Activated T-helper 1 cell treated with anti-CD3 and anti-CD28 coated beads, Interleukin-12 subunit alpha, Interleukin-12 subunit beta, Interleukin-2, Interleukin-4 antibody, amounts not matched to agents 30 ng/mL and 10 ng/mL and 1 ng/mL, durations not matched to agents 14 hours and 24 hours and 36 hours (primary cell): ENCODE measurements at places on chromosomes 1 and 21.

- H3K4me1 ChIP-seq = no peaks in the 10 kb centered on the region
- no peak overlapping the region for H3K4me3 ChIP-seq
- H3K27me3 ChIP-seq = no peaks in the 10 kb centered on the region
- no peak overlapping the region for H3K27ac ChIP-seq
Observed at GRCh38 chr1:247268390-247269045, 12.6 kb downstream of the VN1R5 start.

DNA sequence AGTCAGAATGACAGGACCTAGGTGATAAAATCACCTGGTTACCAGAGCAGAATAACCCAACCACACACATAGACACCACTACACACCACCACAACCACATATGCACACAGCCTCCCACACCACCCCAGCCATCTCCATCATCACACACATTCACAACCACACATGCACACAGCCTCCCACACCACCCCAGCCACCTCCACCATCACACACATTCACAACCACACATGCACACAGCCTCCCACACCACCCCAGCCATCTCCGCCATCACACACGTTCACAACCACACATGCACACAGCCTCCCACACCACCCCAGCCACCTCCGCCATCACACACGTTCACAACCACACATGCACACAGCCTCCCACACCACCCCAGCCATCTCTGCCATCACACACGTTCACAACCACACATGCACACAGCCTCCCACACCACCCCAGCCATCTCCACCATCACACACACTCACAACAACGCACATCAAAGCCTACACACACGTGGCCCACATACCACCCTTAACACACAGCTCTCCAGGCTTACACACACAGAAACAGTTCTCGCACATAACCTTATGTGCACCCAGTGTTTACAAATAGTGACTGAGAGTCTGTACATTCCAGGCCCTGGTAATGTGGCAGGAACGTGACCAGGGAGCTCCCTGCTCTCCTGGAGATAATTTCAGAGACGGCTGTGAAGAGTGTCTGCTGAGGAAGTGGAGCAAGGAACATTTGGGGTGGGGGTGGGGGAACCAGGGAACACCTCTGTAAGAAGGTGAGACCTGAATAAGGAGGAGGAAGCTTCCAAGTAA, 3.3 kb upstream of the GJB3 start:
- H3K4me1 ChIP-seq = no peaks in the 10 kb centered on the region
- H3K27me3 ChIP-seq = peaks cover 39% of the 10 kb centered on the region
- no peak overlapping the region for H3K27ac ChIP-seq
- no peaks in the 10 kb centered on the region for H3K36me3 ChIP-seq

DNA sequence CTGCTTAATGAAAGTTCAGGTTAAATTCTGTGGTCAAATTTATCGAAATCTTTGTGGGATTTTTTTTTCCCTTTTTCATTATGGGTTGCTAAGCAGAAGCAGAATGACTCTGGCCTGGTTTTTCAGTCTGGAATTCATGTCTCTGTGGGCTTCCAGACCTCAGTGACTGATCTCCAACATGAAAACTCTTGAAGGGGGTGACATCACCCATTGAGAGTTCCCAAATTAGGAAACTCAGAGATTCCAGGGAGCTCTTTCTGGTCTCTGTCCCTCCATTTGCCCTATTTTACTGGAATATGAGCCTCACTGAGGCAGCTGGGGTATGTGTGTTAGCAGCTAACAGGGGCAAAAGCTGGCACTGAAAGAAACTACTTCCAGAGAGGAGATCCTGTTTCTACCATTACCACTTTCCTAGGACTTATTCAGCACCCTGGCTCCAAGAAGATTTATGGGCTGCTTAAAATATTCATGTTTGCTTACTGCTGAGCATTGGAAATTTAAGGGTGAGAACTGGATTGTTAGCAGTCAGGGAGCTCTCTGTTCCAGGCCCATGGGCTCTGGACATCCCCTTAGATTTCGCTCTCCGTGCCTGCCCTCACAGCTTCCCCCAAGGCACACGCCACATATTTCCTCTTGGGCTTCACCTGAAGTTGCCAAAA, 203.4 kb upstream of the SPAG17 start:
- H3K4me1 ChIP-seq = no peaks in the 10 kb centered on the region
- H3K4me3 ChIP-seq = no peak overlapping the region
- DNase-seq = no peak
- no peaks in the 10 kb centered on the region for H3K27me3 ChIP-seq

GRCh38 chr1:64532646-64533045, 62.7 kb downstream of the CACHD1 start:
- H3K27ac ChIP-seq = no peak overlapping the region
- no peaks in the 10 kb centered on the region for H3K4me1 ChIP-seq

DNA sequence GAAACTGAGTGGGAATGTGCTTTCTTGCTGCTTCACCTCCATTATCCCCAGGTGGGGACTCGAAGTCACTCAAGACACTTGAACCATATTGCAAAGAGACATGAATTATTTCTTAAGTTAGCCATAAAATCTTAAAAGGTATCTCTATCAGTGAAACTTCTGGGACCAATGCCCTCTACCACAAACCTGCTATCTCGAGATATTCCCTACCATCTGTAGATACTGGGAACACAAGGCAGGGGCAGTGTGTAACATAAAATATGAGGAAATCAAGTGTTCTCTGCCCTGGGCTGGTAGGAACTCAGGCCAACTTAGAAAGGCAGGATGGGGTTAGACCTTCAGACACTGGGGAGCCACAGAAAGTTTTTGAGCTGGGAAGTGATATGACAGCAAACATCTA, 1.3 kb upstream of the CD58 start:
- H3K4me3 ChIP-seq = peak overlapping the region; percentile 90
- peaks cover 16% of the 10 kb centered on the region for H3K36me3 ChIP-seq
- peak overlapping the region; percentile 90 for H3K27ac ChIP-seq
- H3K4me1 ChIP-seq = peaks cover 67% of the 10 kb centered on the region
- DNase-seq = no peak
- peaks cover 3% of the 10 kb centered on the region for H3K27me3 ChIP-seq

DNA sequence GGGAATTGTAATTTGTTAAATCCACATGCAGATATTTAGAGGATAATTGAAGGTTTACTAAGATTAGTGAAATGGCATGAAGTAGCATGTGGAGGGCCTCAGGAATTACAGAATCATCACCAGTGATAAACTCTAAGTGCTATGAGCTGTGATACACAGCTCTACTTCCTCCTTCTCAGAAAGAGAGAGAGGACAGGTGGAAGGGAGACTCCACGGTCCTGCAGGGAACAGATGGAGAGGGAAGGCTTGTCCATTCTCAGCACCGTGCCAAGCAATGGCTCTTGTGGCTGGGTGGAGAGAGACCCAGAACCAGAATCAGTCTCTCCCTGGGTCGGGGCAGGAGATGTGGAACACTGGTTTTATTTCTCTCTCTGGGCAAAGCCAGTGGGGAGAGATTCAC, 27.8 kb upstream of the LYPD8 start:
- no peak for DNase-seq
- peaks cover 4% of the 10 kb centered on the region for H3K27me3 ChIP-seq
- H3K36me3 ChIP-seq = no peaks in the 10 kb centered on the region
- H3K27ac ChIP-seq = no peak overlapping the region
- H3K4me3 ChIP-seq = no peak overlapping the region
- peaks cover 5% of the 10 kb centered on the region for H3K4me1 ChIP-seq

- no peaks in the 10 kb centered on the region for H3K36me3 ChIP-seq
- no peak overlapping the region for H3K27ac ChIP-seq
- H3K27me3 ChIP-seq = peaks cover 2% of the 10 kb centered on the region
- DNase-seq = no peak
Observed at GRCh38 chr1:47865881-47866535, 131.2 kb downstream of the TRABD2B start.

DNA sequence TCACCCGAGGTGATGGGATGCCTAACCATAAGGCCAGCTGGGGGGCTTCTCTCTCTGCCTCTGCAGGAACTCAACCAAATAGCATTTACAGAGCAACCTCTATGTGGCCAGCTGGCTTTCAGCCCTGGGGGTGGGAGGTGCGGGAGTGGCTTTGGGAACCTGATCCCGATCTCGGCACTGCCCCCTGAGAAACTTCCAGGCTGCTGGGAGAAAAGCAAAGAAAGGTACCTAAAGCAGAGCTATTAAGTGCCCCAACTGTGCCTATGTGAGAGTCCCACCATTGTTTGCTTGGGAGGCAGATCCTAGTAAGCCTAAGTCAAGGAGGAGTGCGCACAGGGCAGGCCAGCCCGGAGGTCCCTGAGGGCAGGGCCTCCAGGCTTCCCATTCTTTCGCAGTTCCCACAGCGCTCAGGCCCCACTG, 7.0 kb downstream of the KRTCAP2 start:
- no peak overlapping the region for H3K27ac ChIP-seq
- no peak overlapping the region for H3K4me3 ChIP-seq
- H3K36me3 ChIP-seq = peaks cover 11% of the 10 kb centered on the region

- peaks cover 36% of the 10 kb centered on the region for H3K36me3 ChIP-seq
- DNase-seq = no peak
- H3K4me1 ChIP-seq = no peaks in the 10 kb centered on the region
- H3K27ac ChIP-seq = no peak overlapping the region
- no peak overlapping the region for H3K4me3 ChIP-seq
Observed at GRCh38 chr1:54037476-54037875, 15.5 kb downstream of the TMEM59 start.

DNA sequence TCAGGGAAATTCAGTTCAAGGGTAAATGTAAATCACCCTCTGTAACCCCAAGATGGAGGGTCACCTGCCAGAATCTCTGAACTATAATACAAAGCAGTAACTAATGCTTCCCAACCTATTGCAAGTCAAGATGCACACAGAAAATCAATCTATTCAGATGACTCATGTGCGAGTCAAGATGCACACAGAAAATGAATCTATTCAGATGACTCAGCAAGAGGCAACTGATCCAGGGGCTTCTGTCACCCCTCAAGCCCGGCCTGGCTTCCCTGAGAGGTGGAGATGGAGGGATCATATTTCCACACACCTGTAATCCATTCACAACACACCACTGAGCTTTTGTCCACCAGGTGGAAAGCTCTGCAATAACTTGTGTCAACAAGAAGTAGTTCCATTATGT, 17.4 kb upstream of the HIVEP3 start:
- H3K4me3 ChIP-seq = no peak overlapping the region
- no peak overlapping the region for H3K27ac ChIP-seq
- H3K27me3 ChIP-seq = peaks cover 19% of the 10 kb centered on the region
- peaks cover 27% of the 10 kb centered on the region for H3K4me1 ChIP-seq
- peaks cover 4% of the 10 kb centered on the region for H3K36me3 ChIP-seq

DNA sequence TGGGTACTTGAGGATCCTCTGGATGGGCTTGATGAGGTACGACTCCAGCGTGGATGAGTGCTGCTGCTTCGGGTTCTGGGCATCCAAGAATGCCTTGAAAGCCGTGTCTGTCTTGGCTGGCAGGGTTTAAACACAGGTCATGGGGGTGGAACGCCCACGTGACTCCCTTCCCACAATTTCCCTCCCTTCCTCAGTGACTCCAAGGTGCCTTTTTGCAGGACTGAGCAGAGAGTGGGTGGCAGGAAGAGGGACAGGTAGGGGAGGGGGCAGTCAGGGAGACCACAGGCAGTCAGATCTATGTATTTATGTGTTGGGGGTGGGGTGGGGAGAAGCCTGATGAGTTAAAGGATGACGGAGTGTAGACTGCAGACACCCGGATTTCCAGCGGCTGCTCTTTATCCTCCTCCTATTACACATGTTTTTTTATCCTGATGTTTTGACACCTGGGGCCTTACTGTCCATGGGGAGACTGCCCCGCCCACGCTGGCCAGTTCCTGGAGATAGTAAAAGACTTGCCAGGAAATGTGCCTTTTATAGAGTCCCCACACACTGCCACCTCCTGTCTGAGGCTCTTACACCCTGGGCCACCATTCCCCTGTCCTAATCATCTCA, 103.2 kb upstream of the KRTAP19-8 start:
- H3K27ac ChIP-seq = peak overlapping the region; percentile 59
- DNase-seq = no peak
- no peak overlapping the region for H3K4me3 ChIP-seq
- peaks cover 59% of the 10 kb centered on the region for H3K36me3 ChIP-seq

GRCh38 chr1:20339811-20340457, 49.3 kb downstream of the VWA5B1 start:
- H3K27ac ChIP-seq = no peak overlapping the region
- no peak for DNase-seq
- H3K36me3 ChIP-seq = no peaks in the 10 kb centered on the region
- no peak overlapping the region for H3K4me3 ChIP-seq
- peaks cover 32% of the 10 kb centered on the region for H3K27me3 ChIP-seq

GRCh38 chr21:38933731-38934130, 128.0 kb downstream of the ETS2 start:
- no peaks in the 10 kb centered on the region for H3K27me3 ChIP-seq
- no peak for DNase-seq
- H3K27ac ChIP-seq = no peak overlapping the region
- H3K4me3 ChIP-seq = no peak overlapping the region
- H3K36me3 ChIP-seq = no peaks in the 10 kb centered on the region

DNA sequence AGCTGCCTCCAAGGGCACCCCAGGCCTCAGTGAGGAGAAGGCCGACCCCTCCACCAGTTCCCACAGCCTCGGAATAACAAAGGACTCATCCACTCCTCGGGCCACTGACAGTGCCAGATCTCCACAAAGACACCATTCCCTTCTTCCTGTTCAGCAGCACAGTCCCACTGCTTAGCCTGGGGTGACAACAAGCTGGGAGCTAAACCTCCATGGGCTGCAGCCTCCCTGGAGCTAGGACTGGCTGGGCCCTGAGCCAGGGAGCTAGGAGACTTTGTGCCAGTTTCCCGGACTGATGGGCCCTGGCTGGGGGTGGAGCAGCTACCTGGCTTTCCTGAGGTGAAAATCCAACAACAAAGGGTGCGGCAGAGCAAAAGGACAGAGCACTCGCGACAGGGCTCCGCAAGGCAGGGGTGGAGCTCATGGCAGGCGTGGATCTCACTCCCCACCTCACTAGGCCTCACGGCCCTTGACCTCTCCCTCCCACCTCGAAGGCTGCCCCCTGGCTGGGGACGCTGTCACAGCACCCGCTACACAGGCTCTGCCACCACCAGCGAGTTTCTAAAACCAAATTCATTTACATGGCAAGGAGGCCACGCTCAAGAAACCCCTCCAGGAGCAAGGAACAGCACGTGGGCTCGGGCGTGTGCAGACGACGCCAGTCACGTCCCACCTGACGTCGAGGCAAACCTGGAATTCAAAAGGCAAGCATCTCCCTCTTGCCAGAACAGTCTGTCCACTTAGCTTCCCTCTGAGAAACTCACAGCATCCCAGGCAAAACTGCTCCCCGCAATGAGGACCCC, 13.8 kb downstream of the SLC35E2B start:
- H3K36me3 ChIP-seq = peaks cover 3% of the 10 kb centered on the region
- DNase-seq = peak; percentile 35
- H3K4me3 ChIP-seq = peak overlapping the region; percentile 83
- peaks cover 17% of the 10 kb centered on the region for H3K4me1 ChIP-seq
- no peaks in the 10 kb centered on the region for H3K27me3 ChIP-seq

DNA sequence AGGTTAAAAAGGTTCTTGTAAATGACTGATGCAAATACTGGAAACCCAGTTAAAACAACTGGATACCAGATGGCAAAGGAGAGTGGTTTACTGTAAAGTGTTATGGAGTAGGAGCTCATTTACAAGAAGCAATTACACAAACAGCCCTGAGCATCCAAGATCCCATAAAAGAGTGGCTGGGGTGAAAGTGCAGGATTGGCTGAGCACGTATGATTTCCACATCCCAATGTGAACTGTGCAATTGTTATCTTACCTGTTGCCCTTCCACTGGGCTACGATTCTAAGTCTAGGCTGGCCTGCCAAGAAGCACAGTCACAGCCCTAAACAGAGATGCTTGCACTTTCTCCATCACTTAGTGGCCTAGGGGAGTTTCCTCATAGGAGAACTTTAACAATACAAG, 277.6 kb upstream of the RUNX1 start:
- no peaks in the 10 kb centered on the region for H3K36me3 ChIP-seq
- DNase-seq = no peak
- H3K4me3 ChIP-seq = no peak overlapping the region
- H3K27me3 ChIP-seq = no peaks in the 10 kb centered on the region

GRCh38 chr1:184574588-184574987, 180.1 kb downstream of the EDEM3 start:
- no peak overlapping the region for H3K27ac ChIP-seq
- H3K27me3 ChIP-seq = no peaks in the 10 kb centered on the region
- H3K36me3 ChIP-seq = no peaks in the 10 kb centered on the region
- H3K4me1 ChIP-seq = no peaks in the 10 kb centered on the region
- no peak for DNase-seq
